ENCODE measurements at places on chromosomes 7 and 10.

GRCh38 chr7:135283959-135284638 lies 50.5 kb downstream of the STRA8 start:
- no peak for DNase-seq

- DNase-seq = no peak
Observed at GRCh38 chr10:110010486-110011378, 2.9 kb downstream of the ADD3 start.

GRCh38 chr10:48404646-48405045 lies 98.2 kb downstream of the MAPK8 start:
- DNase-seq = no peak

DNA sequence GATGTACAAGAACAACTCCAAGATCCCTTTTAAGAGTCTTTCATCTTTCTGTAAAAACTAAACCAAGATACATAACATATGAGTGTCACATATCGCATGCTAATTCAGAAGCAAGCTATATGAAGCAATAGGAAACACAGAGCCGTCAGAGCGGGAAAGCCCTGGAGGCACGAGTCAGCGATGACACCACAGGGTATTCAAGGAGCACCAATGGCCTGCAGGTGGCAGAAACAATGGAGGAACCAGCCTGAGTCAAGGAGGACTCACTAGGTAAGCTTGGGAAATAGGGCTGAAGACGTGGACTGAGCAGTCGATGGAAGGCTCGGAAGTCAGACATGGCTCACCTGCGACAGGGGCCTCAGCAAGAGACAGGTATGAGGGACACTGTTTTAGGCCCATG lies 214.4 kb downstream of the FAM107B start:
- no peak for DNase-seq

DNA sequence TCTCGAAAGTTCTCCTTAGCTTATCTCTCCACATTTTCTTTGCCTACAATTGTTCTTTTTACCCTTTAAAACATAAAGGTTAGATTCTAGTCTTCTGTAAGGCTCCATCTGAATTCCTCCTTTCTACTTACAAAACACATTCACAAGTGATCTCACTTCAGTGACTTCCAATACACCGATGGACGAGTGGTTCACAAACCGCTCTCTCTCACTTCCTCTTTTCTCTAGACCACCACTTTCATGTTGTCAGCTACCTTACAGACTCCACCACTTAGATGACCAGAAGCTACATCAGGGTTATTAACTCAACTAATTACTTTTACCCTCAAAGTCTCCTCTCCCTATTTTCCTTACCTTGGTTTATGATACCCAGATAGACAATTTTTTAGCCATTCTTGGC lies 11.8 kb downstream of the MET start:
- no peak for DNase-seq

DNA sequence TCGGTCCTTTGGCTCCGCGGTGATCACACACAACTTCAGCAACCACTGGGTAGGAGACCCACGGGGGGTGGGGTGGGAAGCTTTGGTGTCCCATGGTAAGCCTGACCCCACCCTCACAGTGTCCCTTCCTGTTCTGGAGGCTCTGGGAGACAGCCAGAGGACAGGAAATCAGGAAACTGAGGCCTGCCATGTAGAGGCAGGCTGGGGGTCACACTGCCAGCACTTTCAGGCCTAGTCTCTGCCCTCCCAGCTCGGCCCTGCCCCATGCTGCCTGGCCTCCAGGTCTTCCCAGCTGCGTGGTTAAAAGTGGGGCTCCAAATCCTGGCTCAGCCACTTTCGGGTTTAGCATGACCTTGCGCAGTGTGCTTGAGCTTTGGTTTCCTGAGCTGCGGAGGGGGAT lies 10.9 kb downstream of the AQP1 start:
- no peak for DNase-seq
